ENCODE measurements at places on chromosomes 2 and 18.

DNA sequence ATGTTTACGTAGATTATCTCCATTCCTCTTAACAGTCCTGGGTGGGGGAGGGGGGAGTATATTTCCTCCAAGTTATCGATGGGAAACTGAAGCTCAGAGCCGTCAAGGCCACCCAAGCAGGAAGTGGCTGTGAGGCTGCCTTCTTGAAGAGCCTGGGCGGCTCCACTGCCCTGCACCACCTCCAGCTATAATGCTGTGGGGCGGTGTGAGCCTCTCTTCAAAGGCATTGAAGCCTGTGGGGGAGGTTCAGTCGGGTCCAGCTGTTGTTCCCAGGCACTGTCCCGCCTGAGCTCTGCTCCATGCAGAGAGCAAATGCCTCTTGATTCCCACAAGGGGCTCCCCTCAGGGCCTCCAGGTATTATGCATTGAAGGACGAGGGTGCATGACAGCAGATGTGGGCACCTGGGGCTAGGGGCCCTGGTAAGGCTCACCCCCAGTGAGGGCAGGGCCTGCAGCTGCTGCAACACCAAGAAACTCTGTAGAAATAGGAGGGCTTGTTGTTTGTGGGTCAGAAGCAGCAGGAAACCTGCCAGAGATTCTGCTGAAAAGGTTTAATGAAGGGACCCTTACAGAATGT lies 29.5 kb upstream of the LAPTM4A start:
- no peak for DNase-seq

DNA sequence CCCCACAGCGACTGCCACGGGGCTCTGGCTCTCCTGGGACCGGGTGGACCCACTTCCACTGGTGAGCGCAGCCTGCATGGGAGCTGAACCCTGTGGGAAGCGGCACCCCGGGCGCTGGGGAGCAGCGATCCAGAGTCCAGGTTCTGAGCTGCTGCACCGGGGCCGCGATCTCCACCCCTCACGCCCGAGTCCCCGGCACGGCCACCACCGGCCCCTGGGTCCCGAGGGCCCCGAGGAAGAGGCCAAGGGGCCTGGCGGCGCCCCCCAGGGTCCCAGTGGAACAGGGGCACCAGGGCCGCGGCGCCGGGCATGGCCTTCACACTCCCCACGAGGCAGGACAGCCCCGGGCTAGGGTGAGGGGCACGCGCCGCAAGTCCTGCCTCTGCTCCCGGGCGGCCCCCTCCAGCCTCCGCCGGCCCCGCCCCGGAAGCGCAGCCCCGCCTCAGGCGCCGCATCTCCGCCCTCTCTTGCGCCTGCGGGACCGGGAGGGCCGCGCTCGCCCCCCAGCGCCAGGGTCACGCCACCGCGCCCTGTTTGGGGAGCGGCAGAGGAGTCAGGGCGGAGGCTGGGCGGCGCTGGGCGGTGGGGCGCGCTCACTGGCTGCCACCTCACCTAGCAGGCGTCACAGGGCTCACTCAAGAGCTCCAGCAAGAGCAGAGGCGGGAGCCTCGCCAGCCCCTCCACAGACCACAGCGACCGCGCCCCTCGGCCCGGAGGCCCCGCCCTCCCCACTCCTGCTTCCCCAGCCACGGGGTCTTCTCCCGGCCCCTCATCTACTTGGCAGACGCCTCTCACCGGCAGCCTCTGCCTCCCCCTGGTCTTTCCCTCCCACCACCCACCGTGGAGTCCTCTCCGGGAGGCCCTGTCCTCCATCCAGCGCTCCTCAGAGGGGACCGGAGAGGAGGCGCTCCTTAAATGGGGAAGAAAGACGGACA lies 26.8 kb downstream of the THAP4 start:
- peak; percentile 60 for DNase-seq

DNA sequence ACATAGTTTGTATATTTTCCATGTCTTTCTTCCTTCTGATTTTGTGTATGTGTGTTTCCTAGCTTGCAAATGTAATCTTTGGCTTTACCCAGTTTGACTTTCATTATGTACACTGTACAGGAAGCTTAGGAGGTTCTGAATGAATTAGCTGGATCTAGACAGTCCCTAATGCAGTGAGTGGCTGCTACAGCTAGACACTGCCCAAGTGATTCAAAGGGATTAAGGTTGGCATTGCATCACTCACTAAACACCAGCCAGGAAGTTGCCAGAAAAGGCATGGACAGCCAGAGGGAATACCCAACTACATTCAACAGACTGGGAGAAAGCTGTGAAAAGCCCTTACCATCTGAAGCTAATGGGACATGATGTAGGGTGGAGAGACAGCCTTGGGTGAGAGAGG lies 316.0 kb upstream of the MEX3C start:
- no peak for DNase-seq

DNA sequence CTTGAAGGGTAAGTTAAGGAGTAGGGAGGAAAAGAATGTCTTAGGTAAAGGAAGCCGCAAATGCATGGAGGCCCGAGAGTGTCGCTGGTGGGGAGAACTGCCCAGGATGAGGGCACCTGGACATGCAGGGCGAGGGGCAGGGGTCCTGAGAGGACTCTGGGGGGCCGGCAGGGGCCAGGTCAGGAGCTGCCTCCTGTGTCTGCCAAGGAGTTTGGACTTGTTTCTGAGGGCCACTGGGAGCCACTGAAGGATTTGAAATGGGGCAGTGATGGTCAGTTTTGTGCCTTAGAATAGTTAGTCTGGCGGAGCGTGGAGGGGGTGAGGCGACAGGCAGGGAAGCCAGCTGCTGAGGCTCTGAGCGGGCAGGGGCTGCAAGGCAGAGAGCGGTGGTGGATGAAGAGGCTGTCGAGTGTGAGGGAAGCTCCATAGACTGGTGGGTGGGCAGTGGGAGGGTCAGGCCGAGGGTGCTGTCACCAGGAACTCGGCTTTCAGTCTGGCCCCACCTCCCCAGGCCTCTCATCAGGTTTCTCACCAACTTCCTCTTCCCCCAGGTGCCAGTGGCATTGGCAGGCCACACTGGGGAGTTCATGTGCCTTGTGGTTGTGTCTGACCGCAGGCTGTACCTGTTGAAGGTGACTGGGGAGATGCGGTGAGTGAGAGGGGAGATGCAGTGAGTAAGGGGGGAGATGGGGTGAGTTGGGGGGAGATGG lies 14.7 kb upstream of the SLC4A3 start:
- DNase-seq: no peak

- DNase-seq: no peak
Measured at GRCh38 chr2:178269438-178270224, 75.3 kb downstream of the OSBPL6 start.

GRCh38 chr2:159695795-159696448 lies 16.4 kb upstream of the MARCHF7 start:
- no peak for DNase-seq

DNA sequence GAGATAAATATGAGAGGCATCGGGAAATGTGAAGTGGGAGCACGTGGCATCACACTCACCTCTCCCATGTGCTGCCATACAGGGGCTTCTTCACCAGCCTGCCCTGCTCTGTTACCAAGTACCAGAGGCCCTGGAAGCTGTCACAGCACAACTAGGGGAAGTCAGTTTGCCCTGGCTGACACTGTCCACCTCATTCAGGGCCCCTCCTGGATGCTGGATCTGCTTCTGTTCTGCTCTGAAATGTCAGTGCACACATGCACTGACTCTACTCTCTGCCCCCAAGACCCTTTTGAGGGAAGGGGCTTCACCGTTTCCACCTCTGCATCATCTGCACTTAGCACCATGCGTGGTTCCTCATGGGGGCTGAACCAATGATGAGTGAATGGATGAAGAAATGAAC lies 311.1 kb downstream of the EN1 start:
- no peak for DNase-seq

DNA sequence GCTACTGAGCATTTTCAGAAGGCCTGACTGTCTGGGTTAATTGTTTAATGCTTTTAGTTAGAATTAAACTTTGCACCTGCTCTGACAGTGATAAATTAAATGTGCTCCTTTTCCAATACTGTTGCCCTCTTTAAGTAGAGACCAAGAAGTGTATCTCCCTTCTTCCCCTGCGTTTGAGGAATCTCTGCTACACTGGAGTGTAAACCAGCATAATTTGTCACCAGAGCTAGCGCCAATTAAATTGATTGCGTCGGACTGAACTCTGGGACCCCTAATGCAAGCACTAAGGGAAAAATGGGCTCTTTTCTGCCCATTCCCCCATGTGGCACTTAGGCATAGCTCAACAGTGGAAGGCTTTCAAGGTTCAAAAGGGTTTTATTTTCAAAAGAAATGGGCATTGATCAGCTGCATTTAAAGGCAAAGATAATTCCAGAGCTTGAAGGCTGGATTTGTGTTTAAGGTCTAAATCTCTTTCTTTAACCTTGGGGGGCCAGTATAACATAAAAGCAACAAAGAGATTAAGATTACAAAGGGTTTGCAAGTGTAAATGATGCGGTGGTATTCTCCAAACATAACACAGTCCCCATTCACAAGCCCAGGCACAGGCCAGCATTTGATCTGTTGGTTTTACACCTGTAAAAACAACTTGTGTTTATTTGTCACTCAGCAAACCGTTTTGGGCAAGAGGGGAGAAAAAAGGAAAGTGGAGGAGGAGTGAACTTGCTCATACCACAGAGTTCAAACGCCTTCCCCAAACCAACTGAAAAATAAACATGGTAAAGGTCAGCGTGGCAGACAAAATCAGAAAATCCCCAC lies 427.6 kb downstream of the BCL11A start:
- no peak for DNase-seq

DNA sequence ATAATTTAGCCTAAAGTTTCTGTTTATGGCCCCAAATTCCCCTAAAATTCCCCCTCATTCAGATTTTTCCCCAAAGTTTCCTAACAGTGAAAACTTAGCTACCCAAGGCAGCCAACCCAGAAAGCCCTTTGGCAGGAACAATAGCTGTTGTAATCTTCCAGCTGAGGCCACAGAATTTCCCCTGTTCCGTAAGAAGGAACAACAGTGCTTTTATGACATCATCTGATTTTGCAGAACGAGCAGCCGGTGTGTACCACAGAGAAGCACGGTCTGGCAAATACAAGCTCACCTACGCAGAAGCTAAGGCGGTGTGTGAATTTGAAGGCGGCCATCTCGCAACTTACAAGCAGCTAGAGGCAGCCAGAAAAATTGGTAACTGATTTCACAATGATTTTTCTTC lies 6.3 kb downstream of the TNFAIP6 start:
- DNase-seq: peak; percentile 13

DNA sequence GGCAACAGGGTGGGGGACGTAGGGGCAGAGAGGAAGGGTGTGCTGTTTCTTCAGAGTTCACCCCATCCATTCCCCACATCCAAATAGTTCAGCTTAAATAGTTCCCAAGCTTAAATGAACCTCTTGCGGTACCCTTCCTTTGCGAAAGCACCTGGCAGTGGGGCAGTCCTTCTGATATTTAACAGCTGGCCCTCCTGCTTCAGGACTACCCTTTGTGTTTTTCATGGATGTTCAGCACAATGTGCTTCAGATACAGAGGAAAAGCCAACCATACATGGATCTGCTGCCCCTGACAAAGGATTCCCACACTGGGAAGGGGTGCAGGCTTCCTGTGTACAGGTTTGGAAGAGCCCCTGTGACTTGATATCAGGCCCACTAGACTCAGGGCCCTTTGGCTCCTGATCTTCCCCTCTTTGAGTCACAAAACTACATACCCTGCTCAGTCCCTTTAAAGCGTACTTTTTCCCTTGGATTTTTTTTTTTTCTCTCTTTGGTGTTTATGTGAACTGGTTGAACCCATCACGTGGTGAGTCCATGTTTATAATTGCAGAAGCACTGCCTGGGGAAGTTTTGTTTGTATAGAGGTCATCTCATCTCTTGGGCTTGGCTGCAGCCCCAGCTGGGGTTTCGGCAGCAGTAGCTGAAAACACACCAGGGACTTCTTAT lies 45.3 kb upstream of the IGFBP5 start:
- no peak for DNase-seq

DNA sequence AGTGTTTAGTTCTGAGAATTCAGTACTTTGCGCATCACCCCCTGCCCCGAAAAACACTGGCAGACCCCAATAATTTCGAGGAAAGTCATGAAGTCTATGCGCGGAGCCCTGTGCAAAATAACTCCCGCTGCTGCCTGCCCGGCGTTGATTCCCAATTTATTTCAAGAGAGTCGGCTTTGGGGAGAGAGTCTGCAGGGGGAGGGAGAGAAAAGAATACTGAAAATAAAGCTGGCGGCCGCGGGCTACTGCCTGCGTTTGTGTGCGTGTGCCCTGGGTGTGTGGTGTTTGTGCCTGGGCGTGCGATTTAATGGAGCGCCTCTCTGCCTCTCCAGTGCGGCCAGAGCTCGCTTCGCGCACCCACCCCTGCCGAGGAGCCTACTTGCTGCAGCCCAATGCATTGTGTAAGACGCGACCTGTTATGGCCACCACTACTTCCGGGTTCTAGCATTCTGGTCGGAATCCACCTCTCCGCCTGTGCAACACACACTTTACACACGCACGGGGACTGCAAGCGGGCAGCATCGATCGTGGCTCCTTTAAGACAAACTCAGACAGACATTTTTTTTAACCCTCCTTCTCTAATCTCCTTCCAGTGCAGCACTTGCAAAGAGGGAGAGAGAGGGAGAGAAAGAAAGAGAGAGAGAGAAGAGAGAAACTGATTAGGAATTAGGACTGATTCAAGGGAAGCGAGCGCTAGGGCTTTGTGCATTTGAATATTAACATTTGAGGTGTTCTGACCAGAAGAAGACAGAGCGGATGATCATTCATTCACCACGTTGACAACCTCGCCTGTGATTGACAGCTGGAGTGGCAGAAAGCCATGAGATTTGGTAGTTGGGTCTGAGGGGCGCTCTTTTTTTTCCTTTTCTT lies at the start of gene MEIS1:
Gene MEIS1, plus strand, starts transcription at position 447 of the 870 bp plus-strand sequence. CDS start 732 bp downstream, outside the sequence.
- peak; percentile 24 for DNase-seq

GRCh38 chr2:185035906-185036305 lies 437.6 kb downstream of the ZNF804A start:
- DNase-seq: no peak

DNA sequence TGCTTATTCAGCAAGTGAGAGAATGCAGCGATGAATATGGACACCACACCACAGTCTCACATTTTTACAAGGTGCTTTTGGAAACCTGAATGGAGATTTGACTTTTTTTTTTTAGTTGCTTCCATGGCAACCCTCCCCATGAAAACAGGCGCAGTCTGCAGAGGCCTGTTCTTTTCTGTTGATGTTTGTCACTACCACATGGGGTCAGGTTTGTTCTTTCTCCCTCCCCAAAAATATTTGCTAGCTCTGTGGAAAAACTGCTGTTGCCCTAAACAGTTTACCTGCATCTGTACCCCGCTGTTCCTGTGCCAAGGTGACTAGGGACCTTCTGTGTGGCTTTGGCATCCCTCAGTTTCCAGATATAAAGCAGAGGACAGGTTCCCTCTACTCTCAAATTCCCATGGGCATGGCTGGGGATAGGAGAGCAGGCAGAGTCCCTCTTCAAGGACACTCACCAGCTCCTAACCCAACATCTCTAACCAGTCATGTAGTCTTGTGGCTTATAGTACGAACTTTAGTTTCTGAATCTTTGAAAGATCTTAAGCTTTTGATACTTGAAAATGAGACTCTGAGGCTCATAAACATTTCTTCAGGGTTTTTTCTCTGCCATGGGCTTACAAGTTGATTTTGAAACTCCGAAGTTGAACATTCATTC lies 14.7 kb upstream of the MAPRE2 start:
- DNase-seq: no peak

All from GM12864 (cell line).